T47D (cell line): ENCODE measurements at places on chromosomes 4 and X.

GRCh38 chrX:34909151-34909550, 33.4 kb upstream of the FAM47B start:
- DNase-seq: no peak

GRCh38 chr4:118714682-118715081, 29.5 kb downstream of the METTL14 start:
- no peak for DNase-seq

GRCh38 chr4:54493862-54494261, 163.9 kb upstream of the KIT start:
- DNase-seq: no peak

DNA sequence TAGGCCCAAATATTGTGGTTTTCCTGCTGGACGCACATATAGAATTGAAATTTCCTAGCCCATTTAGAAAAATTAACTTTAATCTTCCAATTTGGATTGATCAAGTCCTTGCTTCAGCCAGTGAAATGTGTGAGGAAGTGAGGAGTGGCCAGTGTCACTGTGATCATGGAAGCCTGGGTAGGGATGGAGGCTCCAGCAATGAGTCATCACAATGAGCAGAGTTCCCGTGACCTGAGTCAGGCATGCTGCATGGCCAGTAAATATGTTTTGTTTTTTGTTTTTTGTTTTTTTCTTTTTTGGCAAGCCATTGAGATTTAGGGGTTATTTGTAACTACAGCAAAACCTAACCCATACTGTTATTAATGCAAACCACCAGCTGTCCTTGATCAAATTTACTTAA, 52.1 kb downstream of the IDS start:
- no peak for DNase-seq

DNA sequence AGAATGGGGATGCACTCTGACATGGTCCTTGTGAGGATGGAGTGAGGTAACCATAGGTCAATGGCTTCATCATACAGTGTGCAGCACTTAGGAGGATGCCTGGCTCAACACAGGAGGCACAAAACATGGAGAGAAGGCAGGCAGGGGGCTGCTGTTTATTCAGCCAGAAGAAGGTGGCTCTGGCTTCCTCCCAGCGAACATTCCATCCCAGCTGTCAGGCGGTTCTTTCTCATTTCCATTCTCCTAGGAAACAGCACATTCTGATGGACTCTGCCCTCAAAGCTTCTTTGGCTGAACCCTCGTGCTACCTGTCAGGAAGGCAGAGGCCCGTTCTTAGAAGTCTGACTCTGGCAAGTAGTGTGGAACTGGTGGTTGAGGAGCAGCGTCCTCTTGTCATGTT, 18.6 kb downstream of the STK32B start:
- no peak for DNase-seq

DNA sequence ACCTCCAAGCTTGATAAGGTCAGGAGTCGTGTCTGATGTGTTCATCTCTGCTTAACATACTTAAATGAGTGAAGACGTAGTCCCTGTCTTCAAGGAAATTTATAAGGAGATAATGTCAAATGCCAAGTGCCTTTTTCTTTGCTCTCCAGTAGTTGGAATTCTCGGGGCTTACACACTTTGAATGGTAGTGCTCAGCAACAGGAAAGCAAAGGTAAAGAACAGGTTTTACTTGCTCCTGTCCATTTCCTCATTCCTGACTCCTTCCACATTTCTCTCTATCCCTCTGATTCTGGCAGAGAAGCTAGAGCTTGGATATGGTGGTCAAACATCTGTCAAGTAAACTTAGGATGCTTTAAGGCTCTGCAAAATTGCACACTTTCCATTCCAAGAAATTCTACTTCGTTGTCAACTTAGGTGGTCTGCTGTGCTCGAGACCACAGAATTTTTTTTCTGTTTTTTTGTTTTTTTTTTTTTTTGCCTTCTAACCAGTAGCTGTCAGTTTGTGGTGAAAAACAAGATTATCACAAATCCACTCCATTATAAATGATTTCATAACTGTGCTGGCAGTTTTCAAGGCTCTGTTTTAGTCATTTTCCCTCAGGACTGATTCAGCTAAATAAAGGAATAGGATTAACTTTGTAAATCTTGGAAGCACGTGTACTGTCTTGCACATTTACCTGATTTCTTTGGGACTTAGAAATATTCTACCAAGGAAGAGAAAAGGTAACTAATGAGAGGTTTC, 180.8 kb upstream of the ANXA3 start:
- peak; percentile 37 for DNase-seq

DNA sequence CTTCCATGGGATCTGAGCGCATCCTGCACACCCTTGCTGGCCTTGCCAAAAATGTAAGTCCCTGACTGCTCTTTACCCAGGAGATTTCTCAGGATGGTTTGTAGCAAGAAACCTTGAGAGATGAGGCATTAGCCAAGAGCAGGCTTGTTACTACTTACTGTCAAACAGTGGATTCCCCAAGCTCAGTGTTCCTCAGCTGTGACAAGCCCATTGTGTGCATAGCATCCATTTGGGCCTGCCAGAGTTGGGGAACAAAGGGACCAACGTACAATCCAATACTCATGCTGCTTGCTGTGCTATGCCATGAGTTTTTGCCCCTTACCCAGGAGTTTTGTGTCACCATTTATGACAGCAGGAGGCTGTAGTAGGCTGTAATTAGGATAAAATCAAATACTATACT, 267.6 kb downstream of the TENM3 start:
- no peak for DNase-seq

- DNase-seq: no peak
Observed at GRCh38 chr4:139786494-139787354, 121.1 kb downstream of the MGST2 start.

DNA sequence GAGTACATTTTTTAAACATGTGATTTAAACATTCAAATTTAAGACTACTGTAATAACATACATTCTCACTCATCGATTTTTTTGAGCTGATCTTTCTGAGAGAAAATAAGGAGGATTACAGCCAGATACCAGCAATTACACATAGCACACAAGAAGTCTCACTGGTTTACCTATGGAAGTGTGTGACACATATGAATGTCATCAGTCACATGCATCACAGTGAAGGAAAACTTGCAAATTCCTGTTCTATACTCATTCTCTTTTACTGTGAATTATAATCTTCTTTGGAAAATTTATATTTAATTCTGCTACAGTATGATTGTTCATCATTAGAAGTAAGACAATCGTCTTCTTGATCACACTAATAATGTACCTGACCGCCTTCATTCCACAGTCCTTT, 21.3 kb upstream of the BMP2K start:
- no peak for DNase-seq

DNA sequence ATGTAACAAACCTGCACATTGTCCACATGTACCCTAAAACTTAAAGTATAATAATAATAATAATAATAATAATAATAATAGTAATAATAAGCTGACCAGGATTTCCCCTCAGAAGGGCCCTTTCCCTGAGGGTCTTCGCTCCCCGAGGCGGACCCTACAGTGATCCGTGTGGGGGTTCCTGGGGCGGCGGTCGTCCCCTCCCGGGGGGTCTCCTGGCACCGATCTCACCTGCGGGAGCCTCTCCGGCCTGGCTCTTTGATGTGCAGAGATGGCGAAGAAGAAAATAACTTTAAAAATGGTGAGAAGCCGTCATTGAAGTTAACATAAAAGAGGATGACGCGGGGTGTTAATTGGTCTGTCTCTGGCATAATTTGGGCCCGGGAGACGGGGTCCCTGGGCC, 48.2 kb upstream of the PPP2R3B start:
- DNase-seq: no peak

DNA sequence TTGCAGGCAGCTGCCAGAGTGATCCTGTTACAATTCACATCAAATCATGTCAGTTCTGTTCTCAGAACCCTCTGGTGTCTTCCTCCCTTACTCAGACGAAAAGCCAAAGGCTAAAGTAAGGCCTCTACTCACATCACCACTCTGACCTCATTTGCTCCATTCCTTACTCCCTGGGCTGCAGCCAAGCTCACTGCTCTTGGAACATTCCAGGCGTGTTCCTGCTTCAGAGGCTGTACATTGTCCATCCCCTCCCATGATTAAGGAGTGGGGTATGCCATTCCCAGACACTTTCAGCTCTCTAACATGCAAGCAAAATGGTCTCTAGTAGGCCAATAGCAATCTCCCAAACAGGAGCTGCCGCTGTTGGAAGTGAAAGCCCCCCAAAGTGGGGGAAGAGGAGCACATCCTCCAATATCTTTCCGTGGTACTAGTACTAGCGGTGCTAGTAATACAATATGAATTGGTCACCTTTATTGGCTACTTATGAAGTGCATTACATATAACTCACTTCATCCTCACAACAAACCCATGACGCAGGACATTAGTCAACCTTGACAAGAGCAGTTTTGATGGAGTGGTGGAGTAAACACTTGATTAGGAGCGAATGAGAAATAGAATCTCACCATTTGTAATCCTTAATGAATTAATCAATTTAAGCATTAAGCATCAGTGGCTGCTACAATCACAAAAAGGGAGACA, 15.0 kb downstream of the GAB3 start:
- DNase-seq: no peak

DNA sequence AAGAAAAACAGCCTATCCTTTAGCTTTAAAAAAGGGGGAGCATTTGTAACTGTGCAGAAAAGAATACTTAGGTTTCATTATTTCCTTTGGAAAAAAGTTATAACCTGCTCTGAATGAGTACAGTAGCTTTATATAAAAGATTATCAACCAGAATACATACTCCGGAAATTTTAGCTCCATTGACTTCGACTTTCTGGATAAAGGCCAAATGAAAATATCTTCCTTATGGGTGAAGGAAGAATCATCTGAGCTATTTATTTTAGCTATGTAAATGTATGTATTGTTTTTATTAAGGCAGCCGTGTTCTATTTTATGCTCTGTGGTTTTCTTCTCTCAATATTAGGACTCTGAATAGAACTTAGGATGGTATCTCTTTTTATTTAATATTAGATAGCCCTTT, 69.0 kb upstream of the ETNPPL start:
- no peak for DNase-seq

DNA sequence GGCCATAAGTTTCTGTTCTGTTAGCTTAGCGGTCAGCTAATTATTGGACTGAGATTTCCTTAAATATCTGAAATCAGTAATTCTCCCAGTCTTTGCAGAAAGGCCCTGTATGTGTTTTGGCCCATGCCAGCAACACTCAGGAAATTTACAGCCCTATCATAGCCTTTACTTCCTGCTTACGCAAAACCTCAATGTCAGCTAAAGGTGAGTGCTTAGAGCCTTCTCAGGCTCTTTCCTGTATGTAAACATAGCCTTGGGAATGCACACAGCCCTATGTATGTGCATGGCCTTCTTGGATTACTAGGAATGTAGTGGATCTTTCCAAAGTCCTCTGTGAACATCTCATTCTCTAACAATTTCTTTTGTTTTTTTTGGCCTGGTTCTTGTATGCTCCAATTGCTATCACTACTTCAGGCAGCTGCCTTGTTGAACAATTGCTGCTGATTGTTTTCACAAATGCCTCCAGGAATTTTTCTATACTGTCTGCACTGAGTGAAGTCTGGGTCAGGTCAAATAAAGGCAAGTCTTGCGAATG, 200.0 kb downstream of the PPP1R2C start:
- no peak for DNase-seq

- DNase-seq: no peak
Observed at GRCh38 chr4:83604321-83604720, 68.4 kb downstream of the GPAT3 start.

DNA sequence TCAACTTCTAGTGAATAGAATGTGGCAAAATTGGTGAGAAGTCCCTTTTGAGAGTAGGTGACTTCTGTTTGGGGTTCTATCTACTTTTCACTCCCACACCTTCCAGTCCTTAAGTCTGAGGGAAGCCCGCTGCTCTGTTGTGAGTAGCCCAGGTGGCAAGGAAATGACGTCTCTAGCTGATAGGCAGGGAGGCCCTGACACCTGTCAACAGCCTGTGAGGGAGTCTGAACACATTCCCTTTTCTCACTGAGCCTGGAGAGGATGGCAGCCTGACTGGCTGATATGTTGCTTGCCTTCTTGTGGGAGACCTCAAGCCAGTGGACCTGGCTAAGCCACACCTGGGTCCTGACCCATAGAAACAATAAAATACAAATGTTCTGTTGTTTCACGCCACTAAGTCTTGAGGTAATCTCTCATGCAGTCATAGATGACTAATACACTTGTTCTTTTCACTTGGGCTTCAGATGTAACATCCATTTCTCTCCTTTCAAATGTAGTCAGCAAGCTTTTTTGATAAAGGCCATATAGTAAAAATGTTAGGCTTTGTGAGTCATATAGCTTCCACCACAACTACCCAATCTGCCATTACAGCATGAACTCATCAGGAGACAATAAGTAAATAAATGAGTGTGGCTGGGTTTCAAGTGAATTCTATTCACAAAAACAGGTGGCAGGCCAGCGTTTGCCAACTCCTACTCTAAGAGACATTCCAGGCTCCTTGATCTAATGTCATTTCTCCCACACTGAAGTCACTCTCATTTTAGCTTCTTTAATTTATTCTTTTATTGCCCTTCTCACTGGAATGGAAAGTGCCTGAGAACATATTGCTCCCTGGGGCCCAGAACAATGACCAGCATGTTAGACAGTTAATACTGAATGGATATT, 265.1 kb upstream of the MAD2L1 start:
- DNase-seq: no peak

- DNase-seq: no peak
Observed at GRCh38 chr4:91764085-91764484, 539.7 kb upstream of the GRID2 start.

DNA sequence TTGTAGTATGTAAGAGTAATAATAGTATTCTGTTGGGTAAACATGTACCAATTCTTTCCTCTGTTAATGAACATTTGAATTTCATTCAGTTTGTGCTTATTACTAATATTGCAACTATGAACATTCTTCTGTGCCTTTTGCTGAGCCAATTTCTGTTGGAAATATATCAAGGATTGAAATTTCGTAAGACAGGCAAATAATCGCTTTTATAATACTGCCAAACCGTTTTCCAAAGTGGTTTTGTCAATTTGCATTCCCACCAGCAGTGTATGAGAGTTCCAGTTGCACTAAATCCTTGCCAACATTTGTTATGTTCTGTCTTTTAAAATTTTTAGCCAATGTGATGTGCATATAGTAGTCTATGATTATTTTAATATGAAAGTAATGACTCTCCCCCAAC, 38.6 kb downstream of the MAGEB17 start:
- no peak for DNase-seq

- no peak for DNase-seq
Observed at GRCh38 chrX:152646961-152647360, 9.3 kb downstream of the GABRQ start.

GRCh38 chrX:102154218-102154860, 1.4 kb downstream of the BEX5 start:
- peak; percentile 0 for DNase-seq
